Activated CD4-positive, alpha-beta T cell treated with anti-CD3 and anti-CD28 coated beads, Interleukin-2, amount 10 ng/mL, durations not matched to agents 7 days and 5 days (primary cell): ENCODE measurements at places on chromosomes 12 and 14. TPM values are rescaled to one million over a fixed set of nuclear protein-coding genes. Genes with fewer than 3 reads are reported as not detected.

CLEC2B gene
- 53.7 TPM for total RNA-seq

DNA sequence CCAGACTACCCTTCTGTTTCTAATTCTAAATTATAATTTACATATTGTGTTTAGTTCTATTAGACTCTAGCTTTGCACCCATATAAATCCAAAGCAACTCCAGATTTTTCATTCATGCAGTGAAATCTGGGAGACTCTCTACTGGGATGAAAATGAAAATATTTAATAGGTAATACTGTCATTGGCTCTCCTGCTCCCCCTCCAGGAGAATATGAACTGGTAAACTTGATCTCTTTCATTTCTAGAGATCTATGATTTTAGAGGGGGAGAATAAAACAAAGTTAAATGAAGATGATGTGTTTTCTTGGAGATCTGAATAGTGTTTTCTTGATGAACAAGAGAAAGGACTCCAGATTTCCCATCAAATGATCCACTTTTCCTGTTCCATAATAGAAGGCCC is 104.3 kb upstream of the TMCC3 start:
- no peak for DNase-seq

- no peak for DNase-seq
Observed at GRCh38 chr12:11595080-11595479, 54.4 kb upstream of the ETV6 start.

DNA sequence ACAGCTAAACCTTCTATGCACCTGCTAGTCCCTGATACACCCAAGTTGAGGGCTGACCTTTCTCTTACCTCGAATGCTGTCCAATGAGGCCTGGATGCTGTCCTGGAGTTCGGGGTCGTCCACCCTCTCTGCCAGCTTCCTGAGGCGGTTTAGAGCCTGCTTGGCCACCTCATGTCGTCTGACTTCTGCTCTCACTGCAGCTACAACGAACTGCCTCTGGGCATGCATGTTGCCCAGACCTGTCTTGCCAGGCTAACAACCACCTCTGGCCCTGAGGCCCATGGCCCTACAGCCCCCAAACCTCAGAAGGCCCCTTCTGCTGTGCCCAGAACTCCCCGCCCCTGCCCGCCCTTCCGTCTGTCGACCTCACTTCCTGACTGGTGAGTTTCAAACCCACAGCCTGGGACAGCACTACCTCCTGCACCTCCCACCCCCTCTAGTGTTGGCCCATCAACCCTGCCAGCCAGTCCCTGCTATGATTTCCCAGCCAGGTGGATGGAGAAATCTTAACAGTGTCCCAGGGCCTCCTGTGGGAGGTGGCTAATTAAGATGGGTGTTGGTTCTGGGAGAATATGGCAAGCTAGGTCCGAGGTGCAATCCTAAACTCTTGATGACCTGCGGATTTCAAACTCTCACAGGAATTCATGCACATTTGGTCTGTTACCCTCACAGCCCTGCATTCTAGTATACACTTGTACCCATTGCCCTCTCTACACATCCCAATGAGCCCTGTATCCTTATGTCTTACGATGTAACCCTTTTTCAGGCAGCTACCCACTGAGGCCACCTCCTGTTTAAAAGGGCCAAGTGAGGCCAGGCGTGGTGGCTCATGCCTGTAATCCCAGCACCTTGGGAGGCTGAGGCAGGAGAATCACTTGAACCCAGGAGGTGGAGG is 2.7 kb upstream of the TSPAN31 start:
- DNase-seq = peak; percentile 90

- no peak for DNase-seq
Observed at GRCh38 chr12:122518908-122519307, 7.8 kb downstream of the RSRC2 start.

GPRC5A gene
- total RNA-seq = 0.08 TPM

- DNase-seq = no peak
Observed at GRCh38 chr14:98160901-98161300, 1111.1 kb downstream of the BCL11B start.

DNA sequence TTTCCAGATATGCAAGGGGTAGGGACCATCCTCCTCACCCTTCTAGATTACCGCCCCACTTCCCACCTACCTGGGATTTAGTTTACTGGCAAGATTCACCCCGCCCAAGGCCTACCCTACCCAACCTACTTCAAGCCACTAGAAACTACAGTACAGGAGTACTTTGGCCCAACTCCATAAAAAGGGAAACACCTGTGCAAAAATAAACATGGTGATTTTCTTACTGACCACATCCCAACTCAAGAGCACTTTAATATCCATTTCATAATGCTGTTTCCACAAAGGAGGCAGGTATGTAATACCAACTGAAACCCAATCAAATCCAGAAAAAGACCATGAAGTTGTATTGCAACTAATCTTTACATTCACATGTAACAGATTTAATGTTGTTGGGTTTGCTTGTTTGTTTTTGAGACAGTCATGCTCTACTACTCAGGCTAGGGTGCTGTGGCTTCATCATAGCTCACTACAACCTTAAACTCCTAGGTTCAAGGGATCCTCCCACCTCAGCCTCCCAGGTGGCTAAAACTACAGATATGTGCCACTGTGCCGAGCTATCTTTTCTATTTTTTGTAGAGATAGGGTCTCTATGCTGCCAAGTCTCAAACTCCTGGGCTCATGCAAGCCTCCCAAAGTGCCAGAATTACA is 41.7 kb upstream of the RAP1B start:
- no peak for DNase-seq

DNA sequence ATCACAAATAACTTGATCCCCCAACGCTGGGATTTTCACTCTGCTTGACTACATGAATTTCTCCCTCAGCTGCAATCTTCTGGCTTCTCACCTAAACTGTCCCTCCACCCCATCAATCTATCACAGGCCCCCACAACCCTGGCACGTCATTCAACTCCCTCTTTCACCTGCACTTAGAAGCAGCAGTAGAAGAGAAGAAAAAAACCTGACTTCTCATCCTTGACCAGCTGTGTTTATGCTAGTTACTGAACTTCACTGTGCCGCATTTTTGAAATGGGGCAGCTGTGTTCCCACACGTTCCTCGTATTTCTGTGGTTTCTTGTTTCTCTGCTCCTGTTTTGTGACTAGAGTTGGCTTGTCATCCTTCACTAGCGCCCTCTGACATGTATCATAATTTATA is 35.0 kb downstream of the ITPR2 start:
- DNase-seq = no peak

DNA sequence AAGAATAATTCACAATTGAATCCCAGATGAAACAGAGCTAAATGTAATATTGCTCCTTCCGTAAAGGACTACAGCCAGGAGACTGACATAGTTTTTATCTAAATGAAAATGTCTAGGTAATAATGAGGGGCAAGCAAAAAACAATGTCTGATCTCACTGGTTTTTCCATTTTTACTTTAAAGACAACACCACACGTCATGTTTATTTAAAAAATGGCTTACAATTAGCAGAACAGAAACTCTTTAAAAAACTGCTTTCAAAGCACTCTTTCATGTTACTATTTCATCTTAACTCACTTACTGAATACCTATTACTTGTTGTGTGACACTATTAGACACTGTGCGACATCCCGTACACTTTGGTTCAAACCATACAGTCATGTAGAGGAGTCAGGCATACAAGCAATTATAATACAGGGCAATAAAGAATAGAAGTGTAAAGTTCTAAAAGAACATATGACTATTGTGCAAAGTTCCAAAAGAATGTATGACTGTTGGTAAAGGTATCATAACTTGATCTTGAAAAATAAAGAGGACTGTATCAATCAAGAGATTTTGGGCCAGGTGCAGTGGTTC is 9.1 kb downstream of the BTBD7 start:
- no peak for DNase-seq

DNA sequence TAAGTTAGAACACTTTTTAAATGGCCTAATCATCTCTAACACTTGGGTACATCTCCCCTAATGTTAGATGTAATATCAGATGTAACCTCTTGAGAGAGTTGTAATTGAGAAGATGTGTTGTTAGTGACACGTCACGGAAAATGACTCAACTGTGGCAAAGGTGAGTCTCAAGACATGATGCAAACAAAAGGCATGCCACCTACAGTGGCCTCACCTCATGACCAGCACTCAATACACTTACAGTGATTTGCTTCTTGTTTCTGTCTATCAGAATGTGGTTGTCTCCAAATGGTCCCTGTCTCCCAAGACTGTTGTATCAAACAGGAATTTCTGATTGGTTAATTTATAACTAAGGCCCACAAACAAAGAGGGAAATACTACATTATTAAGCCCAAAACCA is 91.2 kb downstream of the SLC25A21 start:
- DNase-seq = no peak

GRCh38 chr12:30796313-30796780 is 41.6 kb upstream of the CAPRIN2 start:
- no peak for DNase-seq

DNA sequence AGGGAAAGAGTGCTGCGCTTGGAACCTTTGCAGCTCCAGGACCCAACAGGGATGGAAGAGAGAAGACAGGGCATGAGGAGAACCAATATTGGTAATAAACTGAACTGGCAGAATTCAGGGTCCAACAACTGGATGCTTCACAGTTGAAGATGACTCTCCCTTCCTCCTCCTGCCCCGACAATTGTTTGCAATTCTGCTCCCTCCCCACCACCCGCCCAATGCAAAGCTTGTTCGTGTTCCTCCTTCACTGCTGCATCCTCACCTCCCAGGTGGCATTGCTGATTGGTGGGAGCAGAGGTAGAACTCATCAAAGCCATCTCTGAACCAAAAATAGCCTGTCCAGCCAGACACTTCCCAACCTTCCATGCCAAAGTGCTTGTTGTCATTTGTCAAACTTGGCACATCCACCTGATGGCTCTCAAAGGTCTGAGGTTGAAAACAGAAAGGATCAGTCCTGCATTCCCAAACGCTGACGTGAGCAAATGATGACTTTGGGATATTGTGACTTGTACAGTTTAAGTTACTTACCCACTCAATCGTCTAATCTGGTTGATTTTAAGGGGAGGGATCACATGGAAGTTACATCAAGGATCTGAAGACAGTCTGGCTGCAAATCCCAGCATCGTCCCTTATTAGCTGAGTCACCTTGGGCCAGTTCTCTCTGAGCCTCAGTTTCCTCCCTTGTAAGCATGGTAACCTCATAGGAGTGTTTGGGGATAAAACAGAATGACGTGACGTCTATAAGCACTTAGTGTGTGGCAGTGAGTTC is 242.6 kb upstream of the CRY1 start:
- DNase-seq = no peak

DNA sequence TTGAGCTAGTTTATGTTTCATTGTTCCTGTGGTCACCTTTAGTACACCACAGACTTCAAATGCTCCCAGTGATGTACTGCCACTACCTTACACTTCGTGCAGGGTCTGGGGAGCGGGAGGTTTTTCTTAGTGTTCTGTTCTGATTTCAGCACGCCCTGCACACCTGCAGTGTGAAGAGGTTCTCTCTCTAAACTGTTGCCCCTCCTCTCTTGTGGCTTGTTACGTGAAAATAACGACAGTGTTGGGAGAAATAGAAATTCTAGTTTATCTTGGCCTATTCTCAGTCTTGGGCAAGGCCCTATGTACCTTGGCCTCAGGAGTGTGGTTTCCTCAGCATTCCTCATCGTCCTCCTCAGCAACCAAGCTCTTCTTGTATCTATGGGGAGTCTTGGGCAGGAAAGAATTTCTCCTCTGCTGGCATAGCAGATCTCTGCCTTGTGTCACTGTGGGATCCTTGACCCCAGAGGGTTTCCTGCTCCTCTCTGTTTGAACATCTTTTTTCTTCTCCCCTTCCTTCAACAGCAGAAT is 48.6 kb downstream of the EIF2S3B start:
- DNase-seq = no peak

- DNase-seq = no peak
Observed at GRCh38 chr14:30214014-30214413, 286.4 kb upstream of the PRKD1 start.

DNA sequence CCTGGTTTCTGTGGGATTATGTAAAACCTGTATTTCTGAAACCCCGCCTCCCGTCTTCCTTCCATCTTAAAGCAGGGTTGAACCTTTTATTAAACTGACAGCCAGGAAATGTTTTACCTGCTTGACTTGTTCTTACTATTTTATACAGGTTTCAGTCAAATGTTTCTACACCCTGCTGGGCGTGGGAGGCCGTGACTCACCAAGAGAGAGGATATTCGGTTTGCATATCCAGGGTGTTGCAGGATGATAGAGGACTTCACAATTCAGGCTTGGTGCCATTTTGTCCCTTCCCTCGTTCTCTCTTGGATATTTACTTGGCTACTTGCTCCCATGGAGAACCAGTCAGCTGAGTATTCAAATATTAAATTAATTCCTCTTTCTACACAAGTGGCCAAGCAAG is 69.7 kb downstream of the ARF6 start:
- no peak for DNase-seq

IAPP gene
- not detected for total RNA-seq

ASCL1 gene
- total RNA-seq = not detected

DNA sequence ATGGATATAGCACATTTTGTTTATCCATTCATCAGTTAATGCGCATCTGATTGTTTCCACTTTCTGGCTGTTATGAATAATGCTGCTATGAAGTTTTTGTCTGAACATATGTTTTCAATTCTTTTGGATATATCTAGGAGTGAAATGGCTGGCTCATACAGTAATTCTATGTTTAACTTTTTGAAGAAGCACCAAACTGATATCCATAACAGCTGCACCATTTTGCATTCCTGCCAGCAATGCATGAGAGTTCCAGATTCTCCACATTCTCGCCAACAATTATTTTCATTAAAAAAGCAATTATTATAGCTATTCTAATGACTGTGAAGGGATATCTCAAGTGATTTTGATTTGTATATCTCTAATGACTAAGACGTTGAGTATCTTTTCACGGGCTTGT is 89.9 kb upstream of the PPP4R3A start:
- DNase-seq = no peak

HSPB8 gene
- total RNA-seq = not detected

DNA sequence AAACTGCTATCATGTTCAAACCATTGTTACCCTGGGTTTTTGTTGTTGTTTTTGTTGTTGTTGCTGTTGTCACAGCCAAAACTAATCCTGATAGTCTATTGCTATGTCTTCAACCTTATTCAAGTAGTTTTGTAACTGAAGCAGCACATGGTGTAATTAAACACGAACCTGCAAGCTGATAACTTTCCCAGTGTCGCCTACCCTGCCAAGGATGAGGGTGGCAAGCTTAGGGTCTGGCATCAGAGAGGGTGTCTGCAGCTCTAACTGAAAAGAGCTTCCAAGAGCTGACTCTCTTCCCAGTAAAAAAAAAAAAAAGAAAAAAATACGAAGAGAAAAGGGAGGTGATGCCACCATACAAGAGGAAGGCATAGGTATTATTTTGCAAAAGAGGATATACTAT is 86.3 kb upstream of the BCL2L14 start:
- no peak for DNase-seq

- DNase-seq = no peak
Observed at GRCh38 chr12:55713721-55714120, 2.1 kb upstream of the BLOC1S1 start.

KRT71 gene
- total RNA-seq = not detected

- peak; percentile 41 for DNase-seq
Observed at GRCh38 chr12:50220363-50220995, 53.3 kb upstream of the CERS5 start.

RNFT2 gene
- total RNA-seq = 11.7 TPM

RNASE1 gene
- not detected for total RNA-seq

- DNase-seq = no peak
Observed at GRCh38 chr14:92703516-92703915, 44.9 kb downstream of the LGMN start.

GRCh38 chr14:45089813-45090212 is 5.9 kb downstream of the PRPF39 start:
- DNase-seq = no peak
